Stimulated activated CD8-positive, alpha-beta memory T cell treated with anti-CD3 and anti-CD28 coated beads, Interleukin-15, amount 100 ng/mL, for 4 hours (primary cell): ENCODE measurements at places on chromosomes 7 and 10.

DNA sequence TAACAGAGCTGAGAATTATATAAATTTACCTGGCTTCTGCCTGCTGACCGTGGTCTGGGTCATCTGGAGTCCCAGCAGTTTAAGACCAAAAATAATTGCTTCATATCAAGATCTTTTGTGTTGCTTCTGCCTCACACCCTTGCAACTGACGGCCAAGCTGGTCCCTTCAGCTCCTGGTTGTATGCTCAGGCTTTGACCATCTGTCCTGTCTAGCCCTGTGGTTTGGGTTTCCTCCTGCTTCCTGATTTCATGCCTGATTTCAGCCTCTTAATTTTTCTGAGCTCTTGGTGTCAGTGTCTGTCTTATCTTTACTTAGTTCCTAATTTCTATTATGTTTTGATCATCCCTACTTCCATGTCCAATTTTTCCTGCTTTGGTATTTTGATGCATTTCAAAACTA, 87.9 kb upstream of the PLXDC2 start:
- no peak for DNase-seq

- DNase-seq = no peak
These were observed 283.4 kb downstream of the CCDC3 start for GRCh38 chr10:12717981-12718707.

DNA sequence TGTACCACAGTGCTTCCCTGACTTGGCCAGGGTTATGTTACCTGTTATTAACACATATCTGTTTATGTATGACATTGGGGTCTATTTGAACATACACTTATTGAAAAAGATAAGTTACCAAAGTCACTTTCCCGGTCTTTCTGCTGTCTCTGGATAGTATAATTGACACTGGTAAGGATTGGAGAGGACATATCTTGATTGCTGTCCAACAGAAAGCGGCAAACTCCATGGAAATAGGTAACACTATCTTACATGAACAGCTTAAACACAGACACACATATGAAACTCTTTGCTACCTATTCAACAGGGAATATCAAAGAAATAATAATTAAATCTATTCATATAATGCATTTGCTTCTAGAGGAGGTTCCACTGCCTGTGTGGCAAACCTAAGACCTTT, 282.5 kb upstream of the AOAH start:
- DNase-seq = no peak

DNA sequence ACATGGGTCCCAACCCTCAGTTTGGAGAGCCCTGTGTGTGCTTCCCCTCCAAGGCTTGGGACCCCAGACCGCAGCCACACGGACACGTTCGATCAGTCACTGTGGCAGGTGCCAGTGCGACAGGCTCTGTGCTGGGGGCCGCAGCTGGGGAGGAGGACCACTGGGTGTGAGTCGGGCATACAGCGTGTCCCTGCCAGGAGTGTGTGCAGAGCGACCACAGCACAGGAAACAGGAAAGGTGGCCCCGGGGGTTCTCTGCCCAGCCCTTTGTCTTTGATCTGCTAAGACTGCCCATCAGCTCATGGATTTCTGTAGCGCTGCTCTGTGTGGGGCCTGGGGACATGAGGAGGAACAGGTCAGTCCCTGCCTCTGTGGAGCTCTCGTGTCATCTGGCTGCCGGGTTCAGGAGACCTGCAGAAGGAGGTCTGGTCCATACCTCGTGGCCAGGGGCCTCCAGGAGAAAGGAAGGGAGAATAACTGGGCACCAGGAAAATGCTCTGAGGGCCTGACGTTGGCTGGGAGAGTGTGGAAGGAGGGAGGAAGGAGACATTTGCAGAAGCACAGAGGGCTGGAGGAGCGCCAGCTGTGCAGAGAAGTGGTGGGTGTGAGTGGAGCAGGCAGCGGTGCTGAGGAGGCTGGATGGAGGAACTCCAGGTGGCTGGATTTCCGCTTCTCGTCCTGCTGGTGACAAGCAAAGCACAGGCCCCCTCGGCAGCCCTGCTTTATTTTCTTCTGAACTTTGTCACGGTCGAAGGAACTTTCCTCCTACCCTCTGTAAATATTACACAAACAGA, 4.1 kb downstream of the NUDT1 start:
- DNase-seq = no peak

DNA sequence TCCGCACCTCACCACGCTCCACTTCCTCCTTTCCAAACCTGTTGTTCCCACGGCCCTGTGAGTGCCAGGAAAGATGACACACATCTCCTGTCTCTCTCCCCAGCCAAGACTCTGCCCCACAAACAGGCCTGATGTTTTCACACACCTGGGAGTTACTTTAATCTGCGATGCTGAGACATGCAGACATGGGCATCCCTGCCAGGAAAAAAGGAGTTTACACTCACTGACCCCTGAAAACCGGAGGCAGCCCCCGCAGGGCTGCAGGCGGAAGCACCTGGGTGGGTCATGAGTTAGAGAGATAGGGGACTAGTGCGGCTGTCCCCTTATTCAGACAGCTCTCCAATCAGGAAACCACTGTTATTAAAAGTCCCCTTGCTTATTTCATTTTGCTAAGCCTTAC, 106.4 kb upstream of the CARD11 start:
- DNase-seq = no peak

DNA sequence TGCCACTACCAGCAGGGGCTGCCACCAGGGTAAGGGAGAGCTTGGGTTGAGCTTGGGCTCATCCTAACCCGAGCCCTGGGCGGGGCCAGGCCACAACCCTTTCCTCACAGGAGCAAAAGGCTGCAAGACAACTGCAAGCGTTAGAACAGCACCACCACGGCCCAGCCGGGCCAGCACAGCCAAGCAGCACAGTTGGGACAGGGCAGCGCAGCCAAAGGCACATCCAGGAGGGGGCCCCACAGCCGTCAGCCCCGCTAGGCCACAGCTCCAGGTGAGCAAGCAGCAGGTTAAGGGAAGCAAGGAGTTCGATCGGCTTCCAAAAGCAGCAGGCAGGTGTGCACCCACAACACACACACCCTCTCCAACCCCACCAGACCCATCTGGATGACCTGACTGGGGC, 7.0 kb upstream of the NDST2 start:
- DNase-seq = no peak

GRCh38 chr10:34323192-34323591, 491.9 kb downstream of the PARD3 start:
- DNase-seq = no peak

- no peak for DNase-seq
These were observed 100.9 kb upstream of the SORCS3 start for GRCh38 chr10:104540181-104540580.

DNA sequence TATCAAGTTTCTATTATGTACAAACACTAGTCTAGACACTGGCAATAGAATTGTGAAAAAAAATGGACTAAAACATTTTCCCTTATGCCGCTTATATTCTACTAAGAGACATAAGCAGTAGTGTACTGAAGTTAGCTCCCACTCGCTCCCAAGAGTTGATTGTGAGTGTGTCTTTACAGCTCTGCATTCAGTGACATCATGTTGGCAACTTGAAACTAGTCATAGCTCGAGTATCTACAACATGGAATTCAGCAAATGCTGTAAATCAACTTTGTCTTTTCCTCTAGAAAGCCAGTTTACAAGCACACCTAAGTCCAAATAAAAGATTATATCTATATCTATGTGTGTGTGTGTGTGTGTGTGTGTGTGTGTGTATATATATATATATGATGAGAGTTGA, 58.8 kb upstream of the MAGI2 start:
- no peak for DNase-seq

DNA sequence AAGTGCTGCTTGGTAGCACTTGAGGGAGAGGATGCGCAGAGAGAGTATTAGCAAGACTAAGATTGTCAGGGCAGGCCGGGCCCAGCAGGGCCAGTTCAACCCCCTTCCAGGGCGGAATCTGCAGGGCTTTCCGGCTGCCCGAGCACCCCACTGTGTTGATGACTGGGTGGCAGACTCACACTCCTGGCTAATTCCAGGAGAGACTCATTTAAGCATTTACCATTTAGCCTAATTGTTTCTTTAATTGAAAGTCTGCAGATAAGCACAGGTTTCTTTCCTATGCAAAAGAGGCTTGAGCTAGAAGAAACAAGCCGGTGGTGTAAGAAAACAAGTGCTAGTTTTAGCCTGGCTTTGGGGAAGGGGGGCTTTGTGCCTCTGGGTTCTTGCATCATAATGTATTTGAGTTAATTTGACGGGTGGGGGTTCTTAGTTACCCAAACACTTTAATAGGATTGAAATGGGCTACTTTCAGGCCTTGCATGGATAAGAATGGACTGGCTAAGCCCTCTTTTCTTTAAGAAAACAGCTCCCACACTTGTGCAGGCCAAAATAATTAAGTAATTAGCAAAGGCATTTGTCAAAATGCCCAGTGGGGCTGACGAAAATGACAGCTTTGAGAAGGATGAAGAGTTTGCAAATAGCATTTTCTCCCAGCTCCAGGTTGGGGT, 201.3 kb downstream of the MYOF start:
- no peak for DNase-seq

- DNase-seq = no peak
These were observed 40.9 kb downstream of the TCERG1L start for GRCh38 chr10:131270461-131271190.

DNA sequence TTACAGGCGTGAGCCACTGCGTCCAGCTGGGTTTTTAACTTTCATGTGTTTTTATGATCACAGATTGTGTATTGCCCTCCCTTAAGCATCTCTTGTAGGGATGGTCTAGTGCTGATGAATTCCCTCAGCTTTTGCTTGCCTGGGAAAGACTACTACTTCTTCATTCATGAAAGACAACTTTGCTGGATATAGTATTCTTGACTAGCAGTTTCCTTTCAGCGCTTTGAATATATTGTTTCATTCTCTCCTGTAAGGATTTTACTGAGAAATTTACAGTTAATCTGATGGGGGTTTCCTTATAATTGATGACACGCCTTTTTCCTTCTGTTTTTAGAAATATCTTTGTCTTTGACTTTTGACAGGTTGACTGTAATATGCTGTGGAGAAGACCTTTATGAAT, 33.2 kb downstream of the STK31 start:
- DNase-seq = no peak

GRCh38 chr7:148626828-148627227, 36.3 kb downstream of the C7orf33 start:
- DNase-seq = no peak

GRCh38 chr10:110303681-110304080, 1.0 kb downstream of the SMNDC1 start:
- DNase-seq = no peak

DNA sequence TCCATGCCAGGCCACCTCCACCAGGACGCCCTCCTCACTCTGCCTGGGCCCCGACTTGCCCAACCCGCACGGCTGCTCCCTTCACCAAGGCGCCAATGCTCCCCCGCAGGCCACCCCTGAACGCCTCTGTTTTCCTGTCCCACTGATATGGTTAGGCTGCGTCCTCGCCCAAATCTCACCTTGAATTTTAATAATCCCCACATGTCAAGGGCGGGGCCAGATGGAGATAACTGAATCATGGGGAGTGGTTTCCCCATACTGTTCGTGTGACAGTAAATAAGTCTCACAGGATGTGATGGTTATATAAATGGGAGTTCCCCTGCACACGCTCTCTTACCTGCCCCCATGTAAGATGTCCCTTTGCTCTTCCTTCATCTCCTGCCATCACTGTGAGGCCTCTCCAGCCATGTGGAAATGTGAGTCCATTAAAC, 29.8 kb downstream of the RSU1 start:
- DNase-seq = peak; percentile 26

DNA sequence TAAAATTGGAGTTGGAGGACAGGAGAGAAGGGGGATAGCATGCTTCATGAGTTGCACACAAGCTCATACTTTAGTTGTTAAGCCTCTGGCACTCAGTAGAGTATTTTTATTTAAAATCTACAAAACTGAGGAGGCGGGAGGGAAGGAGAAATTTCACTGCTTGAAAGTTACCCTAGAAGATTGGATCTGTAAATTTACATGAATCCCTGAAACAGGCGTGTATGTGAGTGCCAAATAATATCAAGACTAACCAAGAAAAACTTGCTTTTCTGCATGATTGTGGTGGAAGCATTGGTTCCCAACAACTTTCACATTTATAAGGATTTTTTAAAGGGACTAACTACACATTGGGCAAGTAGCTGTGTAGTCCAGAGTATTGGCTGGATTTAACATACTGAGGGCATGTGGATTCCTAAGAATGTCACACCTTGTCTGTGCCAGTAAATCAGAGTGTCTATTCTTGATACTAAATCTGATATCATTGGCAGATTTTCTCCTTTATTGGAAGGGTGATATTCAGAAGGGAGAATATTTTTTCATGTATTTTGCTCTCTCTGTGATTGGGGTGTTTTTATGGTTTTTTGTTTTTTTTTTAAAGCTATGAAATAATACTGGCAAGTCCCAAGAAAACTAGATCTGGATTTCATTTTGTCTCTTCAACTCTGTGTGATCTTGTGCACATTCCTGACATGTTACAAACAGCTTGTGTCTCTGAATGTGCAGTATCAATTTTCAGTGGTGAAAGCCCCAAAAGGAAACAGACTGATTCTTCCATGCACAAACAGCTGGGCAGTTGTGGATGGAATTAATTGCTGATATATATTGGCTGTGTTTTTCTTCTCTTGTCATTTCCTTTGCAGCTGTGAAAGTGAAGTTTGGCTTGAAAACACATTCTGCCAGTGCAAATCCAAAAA, 67.2 kb downstream of the ADD3 start:
- no peak for DNase-seq

GRCh38 chr7:28726555-28726954, 231.6 kb downstream of the TRIL start:
- no peak for DNase-seq

GRCh38 chr7:42742318-42742717, 169.6 kb downstream of the C7orf25 start:
- DNase-seq = no peak

DNA sequence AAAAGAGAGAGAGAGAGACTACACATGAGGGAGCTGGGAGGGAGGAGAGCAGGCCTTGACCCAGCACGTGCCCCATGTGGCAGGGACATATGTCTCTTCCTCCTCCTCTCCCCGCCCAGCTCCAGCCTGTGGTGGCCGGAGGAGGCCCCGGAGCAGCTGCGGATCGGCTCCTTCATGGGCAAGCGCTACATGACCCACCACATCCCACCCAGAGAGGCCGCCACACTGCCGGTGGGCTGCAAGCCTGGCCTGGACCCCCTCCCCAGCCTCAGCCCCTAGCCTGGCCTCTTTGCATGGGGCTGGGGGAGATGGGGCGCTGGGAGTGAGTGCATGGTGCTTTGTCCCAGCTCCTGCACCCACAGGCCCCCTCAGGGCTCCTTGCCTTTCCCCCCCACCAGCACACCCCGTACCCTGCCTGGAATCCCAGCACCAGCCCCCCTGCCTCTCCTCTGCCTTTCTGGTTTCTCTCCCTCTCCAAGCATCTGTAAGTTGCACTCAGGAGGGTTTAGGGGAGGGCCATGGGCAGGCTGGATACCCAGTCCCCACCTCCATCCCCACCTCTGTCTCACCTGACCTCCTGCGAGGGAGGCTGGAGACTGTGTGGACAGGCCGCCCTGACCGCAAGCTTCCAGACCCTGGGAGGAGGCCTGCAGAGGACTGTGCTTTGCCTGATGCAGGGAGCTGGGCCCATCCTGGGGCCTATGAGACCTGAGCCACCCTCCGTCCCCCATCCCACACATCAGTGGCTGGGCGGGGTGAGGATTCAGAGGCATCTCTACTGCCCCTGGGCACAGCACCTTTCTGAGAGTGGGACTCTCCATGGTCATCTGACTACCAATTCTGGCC, 4.8 kb downstream of the UPK3B start:
- no peak for DNase-seq

- no peak for DNase-seq
These were observed 273.0 kb upstream of the YAE1 start for GRCh38 chr7:39293056-39293823.

- DNase-seq = no peak
These were observed 207.5 kb downstream of the CUX1 start for GRCh38 chr7:102024769-102025391.
